PC-9 (cell line): ENCODE measurements at places on chromosomes 12 and 14. TPM values are rescaled to one million over a fixed set of nuclear protein-coding genes. Genes with fewer than 3 reads are reported as not detected.

DNA sequence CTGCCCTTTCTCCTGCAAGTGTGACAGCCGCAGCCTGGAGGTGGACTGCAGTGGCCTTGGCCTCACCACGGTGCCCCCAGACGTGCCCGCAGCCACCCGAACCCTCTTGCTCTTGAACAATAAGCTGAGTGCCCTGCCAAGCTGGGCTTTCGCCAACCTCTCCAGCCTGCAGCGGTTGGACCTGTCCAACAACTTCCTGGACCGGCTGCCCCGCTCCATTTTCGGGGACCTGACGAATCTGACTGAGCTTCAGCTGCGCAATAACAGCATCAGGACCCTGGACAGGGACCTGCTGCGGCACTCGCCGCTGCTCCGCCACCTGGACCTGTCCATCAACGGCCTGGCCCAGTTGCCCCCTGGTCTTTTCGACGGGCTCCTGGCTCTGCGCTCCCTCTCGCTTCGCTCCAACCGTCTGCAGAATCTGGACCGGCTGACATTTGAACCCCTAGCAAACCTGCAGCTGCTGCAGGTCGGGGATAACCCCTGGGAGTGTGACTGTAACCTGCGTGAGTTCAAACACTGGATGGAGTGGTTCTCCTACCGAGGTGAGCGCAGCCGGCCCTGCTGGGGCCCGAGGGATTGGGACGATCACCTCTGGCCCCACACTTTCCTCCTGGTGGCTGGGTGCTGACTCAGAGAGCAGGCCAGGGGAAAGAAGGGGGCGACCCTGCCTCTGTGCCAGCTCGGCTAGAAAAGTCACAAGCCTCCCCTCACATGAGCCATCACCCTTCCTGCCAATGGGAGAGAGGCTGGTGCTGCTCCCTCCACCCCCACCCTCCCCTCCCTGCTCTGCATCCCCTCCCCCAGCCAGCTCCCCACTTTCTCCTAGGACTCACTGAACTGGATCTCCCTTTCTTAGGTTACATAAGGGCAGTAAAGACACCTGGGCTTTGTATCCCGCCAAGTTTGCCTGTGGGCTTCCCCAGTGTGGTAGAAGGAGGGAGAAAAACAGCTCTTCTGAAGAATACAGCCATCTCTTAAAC lies 10.9 kb downstream of the LRTM2 start:
- no peaks in the 10 kb centered on the region for H3K36me3 ChIP-seq
- peaks cover 99% of the 10 kb centered on the region for H3K27me3 ChIP-seq
- no peak overlapping the region for H3K4me3 ChIP-seq
- no peaks in the 10 kb centered on the region for H3K4me1 ChIP-seq
- peak; percentile 86 for DNase-seq

GRCh38 chr12:114686773-114687500 lies 3.0 kb upstream of the TBX3 start:
- H3K27ac ChIP-seq = no peak overlapping the region
- H3K36me3 ChIP-seq = no peaks in the 10 kb centered on the region
- no peak overlapping the region for H3K4me3 ChIP-seq
- DNase-seq = no peak
- no peaks in the 10 kb centered on the region for H3K4me1 ChIP-seq
- H3K27me3 ChIP-seq = peaks cover 88% of the 10 kb centered on the region

DNA sequence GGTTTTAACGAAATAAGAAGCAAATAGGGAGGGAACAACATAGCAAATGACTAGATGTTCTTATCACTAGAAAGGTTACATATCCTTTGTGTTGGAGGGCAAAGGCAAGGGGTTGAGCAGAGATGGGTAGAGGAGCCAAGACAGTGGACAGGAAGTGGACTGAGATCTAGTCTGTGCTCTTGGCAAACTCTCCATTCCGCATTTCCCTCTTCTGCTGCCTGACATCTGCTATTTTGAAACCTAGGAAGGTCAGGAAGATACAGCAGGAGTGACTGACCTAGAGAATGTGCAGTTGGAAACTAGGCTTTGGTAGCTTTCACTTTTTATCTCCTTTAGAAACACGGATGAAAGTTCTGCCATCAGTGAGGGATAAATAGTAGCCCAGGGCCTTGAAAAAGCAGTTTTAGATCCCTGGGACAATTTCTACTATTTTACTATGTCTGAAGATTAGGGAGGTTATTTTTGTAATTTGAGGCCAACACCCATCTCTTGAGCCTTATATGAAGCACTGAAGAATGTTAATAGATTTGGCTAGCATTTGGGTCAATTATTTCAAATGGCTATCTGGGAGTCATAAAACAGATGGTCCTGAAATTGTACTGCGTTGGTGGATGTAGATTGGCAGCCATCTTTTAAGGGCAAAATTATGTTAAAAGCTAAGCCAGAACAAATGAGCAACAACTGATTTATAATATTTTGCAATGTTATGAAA lies 410.3 kb downstream of the PCNX1 start:
- no peaks in the 10 kb centered on the region for H3K27me3 ChIP-seq
- no peak overlapping the region for H3K4me3 ChIP-seq
- no peak for DNase-seq
- no peak overlapping the region for H3K27ac ChIP-seq
- peaks cover 13% of the 10 kb centered on the region for H3K4me1 ChIP-seq

GRCh38 chr12:116533343-116534251 lies 25.6 kb upstream of the MAP1LC3B2 start:
- no peaks in the 10 kb centered on the region for H3K36me3 ChIP-seq
- H3K27me3 ChIP-seq = no peaks in the 10 kb centered on the region
- DNase-seq = peak; percentile 76
- H3K4me1 ChIP-seq = peaks cover 18% of the 10 kb centered on the region
- H3K27ac ChIP-seq = no peak overlapping the region

GRCh38 chr12:107328442-107329133 lies 235.2 kb upstream of the CRY1 start:
- H3K27ac ChIP-seq = no peak overlapping the region
- H3K27me3 ChIP-seq = no peaks in the 10 kb centered on the region
- DNase-seq = peak; percentile 39
- H3K4me1 ChIP-seq = peaks cover 43% of the 10 kb centered on the region
- no peaks in the 10 kb centered on the region for H3K36me3 ChIP-seq

DNA sequence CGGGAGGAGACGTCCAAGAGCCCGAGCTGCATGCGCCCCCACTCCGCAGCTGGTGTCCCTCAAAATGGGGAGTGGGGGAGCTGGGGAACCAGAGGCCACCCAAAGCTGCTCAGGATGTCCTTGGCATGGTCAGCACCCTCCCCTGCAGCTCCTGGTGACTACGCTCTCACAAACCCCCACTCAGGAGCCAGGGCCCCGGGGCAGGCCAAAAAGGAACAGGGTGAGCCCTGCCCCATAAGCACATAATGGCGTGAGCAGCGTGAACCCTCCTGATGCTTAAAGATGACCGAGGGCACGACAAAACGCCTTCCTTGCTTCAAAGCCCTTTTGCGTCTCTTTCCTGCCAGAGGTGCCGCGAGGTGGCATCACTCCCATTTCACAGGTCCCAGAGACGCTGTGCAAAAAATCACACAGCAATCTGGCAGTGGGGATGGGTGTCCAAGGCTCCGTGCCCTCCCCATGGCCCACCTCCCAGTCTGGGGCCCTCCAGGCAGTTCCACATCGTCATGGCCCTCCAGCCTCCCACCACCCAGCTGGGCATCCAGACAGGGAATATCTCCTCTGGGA lies 13.5 kb downstream of the NCOR2 start:
- H3K27me3 ChIP-seq = no peaks in the 10 kb centered on the region
- H3K4me3 ChIP-seq = no peak overlapping the region
- H3K4me1 ChIP-seq = peaks cover 31% of the 10 kb centered on the region
- no peak for DNase-seq

- no peak overlapping the region for H3K27ac ChIP-seq
- no peak overlapping the region for H3K4me3 ChIP-seq
- no peak for DNase-seq
- H3K4me1 ChIP-seq = no peaks in the 10 kb centered on the region
These were observed 603.2 kb downstream of the C12orf50 start for GRCh38 chr12:87425942-87426554.

Gene OR6C2
- total RNA-seq = not detected in 2 replicates

Gene ACSM4
- not detected in 2 replicates for total RNA-seq

Gene LTBR
- total RNA-seq = 178 and 185 TPM in 2 replicates

GRCh38 chr12:131817241-131817640 lies 11.0 kb upstream of the MMP17 start:
- H3K27me3 ChIP-seq = peaks cover 3% of the 10 kb centered on the region; the same call in 1 of the 2 replicates
- H3K36me3 ChIP-seq = no peaks in the 10 kb centered on the region
- H3K27ac ChIP-seq = no peak overlapping the region

- H3K4me1 ChIP-seq = no peaks in the 10 kb centered on the region
- DNase-seq = no peak
- no peak overlapping the region for H3K27ac ChIP-seq
These were observed 32.2 kb upstream of the BCL11B start for GRCh38 chr14:99304208-99304607.

Gene IGF1
- total RNA-seq = not detected in 2 replicates

Gene RNASE7
- total RNA-seq = not detected in 2 replicates

Gene HSPA2
- 11.0 and 14.3 TPM in 2 replicates for total RNA-seq

Gene C3AR1
- not detected in 2 replicates for total RNA-seq

GRCh38 chr12:64672925-64673409 lies 62.7 kb downstream of the RASSF3 start:
- H3K4me1 ChIP-seq = peaks cover 82% of the 10 kb centered on the region
- H3K27me3 ChIP-seq = no peaks in the 10 kb centered on the region
- H3K27ac ChIP-seq = peak overlapping the region; percentile 87

GRCh38 chr12:19575337-19576243 lies 136.3 kb downstream of the AEBP2 start:
- no peak overlapping the region for H3K27ac ChIP-seq
- no peaks in the 10 kb centered on the region for H3K36me3 ChIP-seq
- no peaks in the 10 kb centered on the region for H3K27me3 ChIP-seq
- no peaks in the 10 kb centered on the region for H3K4me1 ChIP-seq
- peak; percentile 62 for DNase-seq
- no peak overlapping the region for H3K4me3 ChIP-seq

Gene HEBP1
- 148 and 195 TPM in 2 replicates for total RNA-seq

- H3K27ac ChIP-seq = no peak overlapping the region
- no peaks in the 10 kb centered on the region for H3K4me1 ChIP-seq
These were observed 62.8 kb upstream of the FOXN3 start for GRCh38 chr14:89479802-89480201.

- H3K27me3 ChIP-seq = no peaks in the 10 kb centered on the region
- DNase-seq = no peak
- no peaks in the 10 kb centered on the region for H3K36me3 ChIP-seq
- H3K27ac ChIP-seq = no peak overlapping the region
These were observed 223.2 kb upstream of the FAR2 start for GRCh38 chr12:28925719-28926376.

Gene PARP11
- total RNA-seq = not detected in 2 replicates

DNA sequence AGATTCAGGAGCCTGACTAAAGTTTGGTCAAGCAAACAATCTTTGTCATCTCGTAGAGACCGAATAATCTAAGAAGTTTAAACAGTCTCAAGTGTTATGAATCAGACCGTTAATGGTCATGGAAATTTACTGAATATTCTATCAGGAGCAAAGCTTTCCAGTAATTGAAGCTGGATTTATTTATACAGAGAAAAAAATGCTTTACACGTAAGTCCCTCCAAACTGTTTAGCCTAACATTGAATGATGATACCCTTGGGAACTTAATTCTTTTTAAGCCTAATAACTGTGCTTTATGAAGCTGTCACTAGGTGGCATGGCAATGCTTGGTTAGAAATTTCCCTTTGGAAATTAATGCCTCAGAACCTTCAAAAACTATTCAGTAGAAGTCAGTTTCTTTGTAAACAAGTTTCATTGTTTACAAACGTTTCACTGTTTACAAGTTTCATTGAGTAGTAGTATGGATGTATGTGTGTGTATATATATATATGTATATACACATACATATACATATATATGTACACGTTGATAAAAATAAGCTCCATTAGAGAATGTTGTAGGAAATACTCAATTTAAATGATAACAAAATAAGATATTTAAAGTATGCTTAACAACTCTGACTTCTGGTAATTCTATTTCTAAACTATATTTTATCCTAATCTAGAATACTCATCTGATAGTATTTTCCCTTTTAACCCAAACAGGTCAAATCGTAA lies 32.1 kb downstream of the DEPDC4 start:
- H3K27ac ChIP-seq = peak overlapping the region; percentile 67
- H3K4me1 ChIP-seq = peaks cover 57% of the 10 kb centered on the region
- no peaks in the 10 kb centered on the region for H3K36me3 ChIP-seq
- DNase-seq = no peak
- H3K4me3 ChIP-seq = peak overlapping the region; percentile 50; the same call in 1 of the 2 replicates

GRCh38 chr12:25387732-25388050 lies 137.0 kb upstream of the KRAS start:
- no peak for DNase-seq
- H3K4me3 ChIP-seq = no peak overlapping the region
- no peaks in the 10 kb centered on the region for H3K27me3 ChIP-seq
- H3K27ac ChIP-seq = no peak overlapping the region
- no peaks in the 10 kb centered on the region for H3K36me3 ChIP-seq
- 0 out of 2 replicates have a peak, but pooled peaks cover 6% of the 10 kb centered on the region for H3K4me1 ChIP-seq

DNA sequence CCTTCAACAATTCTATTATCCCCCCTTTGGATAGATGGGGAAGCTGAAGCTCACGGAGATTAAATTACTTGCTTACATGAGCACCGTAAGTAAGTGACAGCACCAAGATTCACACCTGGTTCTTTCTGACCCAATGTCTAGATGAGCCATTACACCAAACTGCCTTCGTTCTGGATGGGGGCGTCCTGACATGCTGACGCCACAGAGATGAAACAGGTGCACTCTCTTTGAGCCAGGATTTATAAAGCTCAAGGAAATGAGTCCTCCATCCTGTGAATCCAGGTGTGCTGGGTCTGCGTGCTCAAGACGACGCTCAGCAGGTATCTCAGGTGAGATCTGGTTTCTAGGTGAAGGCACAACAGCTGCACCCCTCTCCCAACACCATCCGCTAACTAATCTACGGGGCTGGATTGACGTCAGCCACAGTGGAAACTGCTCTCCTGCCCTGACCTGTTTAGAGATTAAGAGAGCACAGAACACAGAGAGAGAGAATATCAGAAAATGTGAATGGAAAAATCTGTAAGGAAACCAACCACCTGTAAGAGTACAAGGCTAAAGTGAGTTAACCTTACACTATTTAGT lies 61.6 kb downstream of the KSR2 start:
- no peaks in the 10 kb centered on the region for H3K36me3 ChIP-seq
- no peaks in the 10 kb centered on the region for H3K27me3 ChIP-seq
- no peaks in the 10 kb centered on the region for H3K4me1 ChIP-seq
- no peak overlapping the region for H3K27ac ChIP-seq
- H3K4me3 ChIP-seq = no peak overlapping the region

GRCh38 chr12:94048757-94049156 lies 99.6 kb upstream of the PLXNC1 start:
- H3K27me3 ChIP-seq = no peaks in the 10 kb centered on the region
- H3K27ac ChIP-seq = no peak overlapping the region
- no peak for DNase-seq
- H3K4me3 ChIP-seq = no peak overlapping the region

- no peaks in the 10 kb centered on the region for H3K27me3 ChIP-seq
- no peak for DNase-seq
- no peak overlapping the region for H3K27ac ChIP-seq
- H3K4me1 ChIP-seq = no peaks in the 10 kb centered on the region
- H3K4me3 ChIP-seq = no peak overlapping the region
- no peaks in the 10 kb centered on the region for H3K36me3 ChIP-seq
These were observed 8.3 kb downstream of the REC8 start for GRCh38 chr14:24179961-24180796.

GRCh38 chr12:80821513-80822000 lies 104.8 kb downstream of the MYF5 start:
- no peaks in the 10 kb centered on the region for H3K36me3 ChIP-seq
- H3K4me1 ChIP-seq = no peaks in the 10 kb centered on the region
- no peak overlapping the region for H3K27ac ChIP-seq

Gene TMEM19
- total RNA-seq = 17.3 and 39.5 TPM in 2 replicates

GRCh38 chr12:25366122-25366521 lies 115.4 kb upstream of the KRAS start:
- H3K4me3 ChIP-seq = no peak overlapping the region
- H3K27ac ChIP-seq = no peak overlapping the region
- no peaks in the 10 kb centered on the region for H3K4me1 ChIP-seq
- H3K27me3 ChIP-seq = no peaks in the 10 kb centered on the region
- no peaks in the 10 kb centered on the region for H3K36me3 ChIP-seq
- DNase-seq = no peak

Gene WNT5B
- total RNA-seq = 33.1 and 50.2 TPM in 2 replicates

Gene KRT6C
- total RNA-seq = not detected in 2 replicates

Gene TMEM233
- total RNA-seq = not detected in 2 replicates

Gene SCNN1A
- 460 and 549 TPM in 2 replicates for total RNA-seq
